ENCODE measurements at places on chromosomes 12 and 14.

DNA sequence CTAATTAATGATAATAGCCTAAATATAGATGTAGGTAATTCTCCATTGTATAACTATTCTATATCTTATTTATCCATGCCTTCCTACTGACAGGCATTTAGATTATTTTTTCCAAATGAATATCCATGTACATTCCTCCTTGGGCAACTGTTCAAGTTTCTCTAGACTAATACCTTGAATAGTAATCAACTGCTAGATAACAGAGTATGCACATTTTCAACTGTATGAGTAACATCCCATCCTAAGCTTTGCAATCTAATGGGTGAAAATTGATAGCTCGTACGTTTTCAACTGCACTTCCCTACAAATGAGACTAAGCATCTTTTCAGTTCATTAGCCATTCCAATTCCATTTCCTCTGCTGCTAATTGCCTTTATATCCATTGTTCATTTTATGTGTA, 37.0 kb downstream of the YAF2 start:
- no peak for DNase-seq

DNA sequence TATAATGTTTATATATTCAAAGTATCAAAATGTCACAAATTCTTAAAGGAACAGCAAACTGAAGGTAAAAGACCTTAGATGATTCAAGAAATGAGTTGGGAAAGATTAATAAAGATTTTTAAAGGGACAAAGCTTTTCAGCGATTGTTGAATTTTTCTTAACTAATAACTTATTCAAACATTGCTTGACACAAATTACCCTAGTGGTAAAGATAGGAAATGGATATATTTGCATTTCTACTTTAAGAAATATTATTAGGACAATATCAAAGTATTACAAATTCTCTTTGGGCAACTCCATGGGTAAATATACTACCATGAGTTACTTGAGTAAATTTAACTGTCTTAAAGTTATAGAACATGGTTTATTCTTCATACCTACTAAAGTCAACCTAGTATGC, 266.0 kb upstream of the GARIN2 start:
- DNase-seq: no peak

DNA sequence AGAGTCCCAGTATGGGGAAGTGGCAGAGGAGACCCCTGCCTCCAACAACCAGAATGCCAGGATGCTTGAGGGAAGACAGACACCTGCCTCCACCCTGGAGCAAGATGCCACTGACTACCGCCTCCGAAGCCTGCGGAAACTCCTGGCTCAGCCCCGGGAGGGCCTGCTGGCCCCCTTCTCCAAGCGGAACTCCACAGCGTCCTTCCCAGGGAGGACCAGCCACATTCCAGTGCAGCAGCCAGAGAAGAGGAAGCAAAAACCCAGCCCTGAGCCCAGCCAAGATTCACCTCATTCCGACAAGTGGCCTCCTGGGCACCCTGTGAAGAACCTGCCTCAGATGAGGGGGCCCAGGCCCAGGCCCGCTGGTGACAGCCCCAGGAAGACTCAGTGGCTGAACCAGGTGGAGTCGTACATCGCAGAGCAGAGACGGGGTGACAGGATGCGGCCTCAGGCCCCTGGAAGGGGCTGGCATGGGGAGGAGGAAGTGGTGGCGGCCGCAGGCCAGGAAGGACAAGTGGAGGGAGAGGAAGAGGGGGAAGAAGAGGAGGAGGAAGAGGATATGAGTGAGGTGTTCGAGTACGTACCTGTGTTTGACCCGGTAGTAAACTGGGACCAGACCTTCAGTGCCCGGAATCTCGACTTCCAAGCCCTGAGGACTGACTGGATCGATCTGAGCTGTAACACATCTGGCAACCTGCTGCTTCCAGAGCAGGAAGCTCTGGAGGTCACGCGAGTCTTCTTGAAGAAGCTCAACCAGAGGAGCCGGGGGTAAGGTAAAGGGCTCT, 93.7 kb downstream of the B4GALNT3 start:
- DNase-seq: no peak

DNA sequence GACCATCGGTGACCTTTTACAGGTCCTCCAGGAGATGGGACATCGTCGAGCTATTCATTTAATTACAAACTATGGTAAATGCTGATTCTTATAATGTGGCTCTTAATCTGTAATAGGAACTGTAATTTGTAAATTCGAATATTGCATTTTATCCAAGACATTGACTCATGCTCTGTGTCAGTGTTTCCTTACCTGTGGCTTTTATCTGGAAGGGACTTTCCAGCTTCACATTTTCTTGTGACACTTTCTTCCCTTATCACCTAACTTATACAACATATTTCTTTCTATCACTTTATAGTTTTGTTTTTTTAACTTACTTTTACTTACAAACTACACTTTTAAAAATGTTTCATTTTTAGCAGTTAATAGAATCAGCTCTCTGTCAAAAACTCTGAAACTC, 14.8 kb downstream of the IRAK3 start:
- no peak for DNase-seq

GRCh38 chr14:63781686-63782085, 53.8 kb upstream of the SGPP1 start:
- no peak for DNase-seq

DNA sequence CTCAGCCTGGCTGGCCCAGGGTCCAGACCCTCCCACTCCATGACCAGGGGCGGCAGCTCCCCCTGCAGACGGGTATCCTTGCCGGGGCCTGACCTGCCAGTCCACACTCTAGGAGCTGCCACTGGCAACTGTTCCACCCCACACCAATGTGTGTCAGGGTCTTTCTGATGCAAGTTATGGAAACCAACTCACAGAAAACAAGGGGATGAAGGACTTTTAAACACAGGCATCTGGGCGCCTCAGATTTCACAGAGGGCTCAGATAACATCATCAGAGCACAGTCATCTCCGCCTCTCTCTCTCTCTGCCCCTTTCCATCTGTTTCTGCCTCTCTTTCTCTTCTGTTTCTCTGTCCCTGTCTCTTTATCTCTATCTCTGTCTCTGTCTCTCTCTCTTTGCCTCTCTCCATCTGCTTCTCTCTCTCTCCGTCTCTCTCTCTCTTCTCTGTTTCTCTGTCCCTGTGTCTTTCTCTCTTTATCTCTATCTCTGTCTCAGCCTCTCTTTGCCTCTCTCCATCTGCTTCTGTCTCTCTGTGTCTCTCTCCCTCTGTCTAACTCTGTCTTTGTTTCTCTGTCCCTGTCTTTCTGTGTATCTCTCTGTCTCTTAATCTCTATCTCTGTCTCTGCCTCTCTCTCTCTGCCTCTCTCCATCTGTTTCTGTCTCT, 67.4 kb upstream of the FBRSL1 start:
- no peak for DNase-seq

DNA sequence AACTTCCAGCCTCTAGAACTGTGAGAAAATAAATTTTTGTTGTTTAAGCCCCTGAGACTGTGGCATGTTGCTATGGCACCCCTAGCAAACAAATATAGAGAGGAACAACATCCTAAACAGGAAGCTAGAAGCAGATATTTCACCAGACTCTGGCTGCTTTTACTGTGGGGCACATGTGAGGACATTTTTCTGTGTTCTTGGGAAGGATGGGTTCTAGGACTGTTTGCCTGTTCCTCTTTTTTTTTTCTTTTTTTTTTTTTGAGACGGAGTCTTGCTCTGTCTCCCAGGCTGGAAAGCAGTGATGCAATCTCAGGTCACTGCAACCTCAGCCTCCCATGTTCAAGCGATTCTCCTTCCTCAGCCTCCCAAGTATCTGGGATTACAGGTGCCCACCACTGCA, 4.2 kb upstream of the HRK start:
- no peak for DNase-seq

DNA sequence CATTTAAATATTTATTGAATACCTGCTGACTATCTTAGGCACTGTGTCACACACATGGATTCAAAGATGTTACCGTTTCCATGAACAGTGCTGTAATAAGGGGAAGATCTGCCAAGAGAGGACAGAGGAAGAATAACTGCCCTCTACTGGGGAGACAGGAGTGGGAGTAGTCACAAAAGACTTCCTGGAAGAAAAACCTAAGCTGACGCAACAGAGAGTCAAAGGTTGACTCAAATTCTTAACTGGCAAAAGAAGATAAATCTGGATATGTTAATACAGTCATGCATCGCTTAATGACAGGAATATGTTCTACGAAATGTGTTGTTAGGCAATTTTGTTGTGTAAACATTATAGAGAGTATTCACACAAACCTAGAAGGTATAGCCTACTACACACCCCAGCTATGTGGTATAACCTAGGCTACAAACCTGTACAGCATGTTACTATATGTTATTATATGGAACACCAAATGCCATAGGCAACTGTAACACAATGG, 51.5 kb downstream of the DCAF5 start:
- peak; percentile 27 for DNase-seq

GRCh38 chr12:91877022-91877421, 268.6 kb downstream of the BTG1 start:
- DNase-seq: peak; percentile 43

GRCh38 chr14:50403419-50403818, 6.7 kb upstream of the CDKL1 start:
- no peak for DNase-seq

- peak; percentile 5 for DNase-seq
Observed at GRCh38 chr14:24674204-24674970, 40.4 kb upstream of the GZMB start.

- peak; percentile 94 for DNase-seq
Observed at GRCh38 chr12:58757422-58757821, 162.9 kb downstream of the LRIG3 start.

- no peak for DNase-seq
Observed at GRCh38 chr12:50600364-50600763, 95.6 kb downstream of the DIP2B start.

DNA sequence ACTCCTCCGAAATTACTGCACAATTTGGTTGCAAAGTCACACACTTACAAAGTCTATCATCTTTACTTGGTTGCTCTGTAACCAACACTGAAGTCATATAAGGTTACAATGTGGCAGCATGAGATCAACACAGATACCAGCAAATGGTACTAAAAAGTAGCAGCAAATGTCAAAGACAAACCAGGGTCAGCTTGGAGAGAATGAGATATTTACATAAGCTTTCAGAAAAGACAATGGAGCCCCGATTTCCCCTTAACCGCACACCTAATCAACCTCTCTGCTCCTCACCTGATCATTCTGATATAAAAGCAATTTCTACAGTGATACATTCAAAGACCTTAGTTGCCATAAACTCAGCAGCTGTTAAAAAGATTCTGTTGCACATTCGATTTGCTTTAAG, 76.4 kb upstream of the FOXN3 start:
- no peak for DNase-seq

DNA sequence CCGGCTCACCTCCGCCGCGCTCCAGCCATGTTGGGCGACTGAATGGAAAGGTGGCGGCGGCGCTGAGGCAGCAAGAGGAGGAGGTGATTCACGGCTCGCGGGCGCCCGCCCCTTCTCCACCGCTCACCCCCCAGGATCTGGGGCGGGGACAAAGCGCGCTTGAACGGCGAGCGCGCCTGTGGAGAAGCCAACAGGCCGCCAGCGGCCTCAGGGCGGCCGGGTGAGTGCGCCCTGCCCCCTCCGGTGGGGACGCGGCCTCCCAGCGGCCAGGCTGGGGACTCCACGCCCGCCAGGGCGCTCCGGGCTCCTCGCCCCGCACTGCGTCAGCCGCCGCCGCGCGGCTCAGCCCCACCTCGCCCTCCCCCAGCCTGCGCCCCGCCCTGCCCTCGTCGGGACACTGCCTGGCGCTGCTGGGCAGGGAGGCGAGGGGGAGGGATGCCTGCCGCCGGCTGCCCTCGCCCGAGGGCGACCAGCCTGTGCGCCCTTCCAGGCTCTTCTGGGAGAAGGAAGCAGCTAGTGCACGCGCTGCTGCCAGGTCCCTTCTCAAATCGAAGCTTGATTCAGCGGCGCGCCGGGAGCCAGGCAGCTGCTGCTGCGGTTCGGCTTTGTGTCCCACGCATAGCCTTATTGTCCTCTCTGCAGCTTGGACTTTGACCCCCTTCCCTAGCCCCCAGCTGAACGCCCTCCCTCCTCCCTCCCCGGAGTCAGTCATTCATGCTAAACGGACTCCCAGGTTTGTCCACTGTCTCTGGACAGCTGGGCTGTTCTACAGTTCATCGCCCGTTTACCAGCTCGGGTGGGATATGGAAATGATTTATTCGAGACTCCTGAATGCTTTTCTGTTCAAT, at the start of gene KIF21A:
KIF21A (minus strand) TSS at position 40 of the 848 bp plus-strand sequence. CDS start 150 bp downstream, outside the sequence.
- peak; percentile 91 for DNase-seq

DNA sequence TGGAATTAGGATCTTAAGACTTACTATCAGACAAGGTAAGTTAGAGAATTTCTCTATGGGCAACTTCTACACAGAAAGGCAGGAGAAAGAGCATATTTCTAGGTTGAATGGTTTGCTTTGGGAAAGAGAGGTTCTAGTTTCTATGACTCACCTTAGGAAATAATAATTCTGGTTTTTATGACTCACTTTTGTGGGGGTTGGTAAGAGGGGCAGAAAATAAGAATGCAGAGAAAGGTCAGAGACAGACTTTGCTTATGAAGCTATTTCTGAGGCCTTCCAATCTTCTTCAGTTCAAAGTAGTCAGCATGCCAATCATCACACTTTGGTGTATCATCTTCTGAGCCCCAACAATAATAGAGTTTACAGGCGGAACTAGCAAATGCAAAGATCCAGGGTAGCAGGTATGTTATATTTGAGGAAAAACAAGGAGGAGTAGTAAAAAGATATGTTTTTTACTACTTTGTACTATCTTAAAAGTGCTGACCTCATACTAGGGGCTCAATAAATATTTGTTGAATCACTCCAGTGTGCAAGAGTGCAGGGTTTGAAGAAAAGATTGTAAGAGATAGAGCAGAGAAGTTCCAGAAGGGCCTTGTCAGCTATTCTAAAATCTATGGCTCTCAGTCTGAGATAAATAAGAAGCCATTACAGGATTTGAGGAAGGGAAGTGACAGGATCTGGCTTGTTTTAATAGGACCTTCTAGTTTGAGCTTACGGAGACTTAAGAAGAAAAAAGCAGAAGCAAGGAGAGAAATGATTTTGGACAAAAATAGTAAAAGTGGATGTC, 56.7 kb upstream of the LRFN5 start:
- no peak for DNase-seq

- peak; percentile 67 for DNase-seq
Observed at GRCh38 chr12:107131832-107132616, 38.7 kb upstream of the CRY1 start.

GRCh38 chr14:65079201-65079600, 23.1 kb downstream of the MAX start:
- DNase-seq: peak; percentile 79

- DNase-seq: no peak
Observed at GRCh38 chr14:24843494-24843893, 206.5 kb downstream of the STXBP6 start.

DNA sequence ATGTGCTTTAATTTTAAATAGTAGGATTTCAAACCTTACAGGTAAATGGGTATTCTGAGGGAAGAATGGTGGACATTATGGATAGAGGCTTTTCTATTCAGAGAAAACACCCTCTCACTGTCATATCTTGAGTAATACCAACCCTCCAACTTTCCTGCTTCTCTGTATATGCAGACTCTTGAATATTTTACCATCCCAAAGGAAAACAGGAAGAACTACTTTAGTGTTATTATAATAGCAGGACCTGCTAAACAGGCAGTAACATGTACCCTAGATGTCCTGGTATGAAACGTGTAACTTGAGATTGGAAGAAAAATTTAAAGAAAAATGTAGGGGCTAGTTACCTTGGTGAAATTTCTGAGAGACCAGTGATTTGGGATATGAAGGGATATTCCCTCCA, 82.9 kb upstream of the TRHDE start:
- DNase-seq: no peak

GRCh38 chr12:9111525-9111924, 4.2 kb downstream of the A2M start:
- no peak for DNase-seq

GRCh38 chr12:64510667-64511066, 58.7 kb downstream of the TBK1 start:
- no peak for DNase-seq

GRCh38 chr14:83614956-83615355, 1915.0 kb upstream of the FLRT2 start:
- no peak for DNase-seq

- no peak for DNase-seq
Observed at GRCh38 chr12:73589220-73589619, 948.4 kb upstream of the ATXN7L3B start.

Measured in lung microvascular endothelial cell (primary cell).